Stimulated activated CD8-positive, alpha-beta memory T cell treated with anti-CD3 and anti-CD28 coated beads, Interleukin-4, amount 100 ng/mL, for 1 hour (primary cell): ENCODE measurements at places on chromosomes 12 and 14.

DNA sequence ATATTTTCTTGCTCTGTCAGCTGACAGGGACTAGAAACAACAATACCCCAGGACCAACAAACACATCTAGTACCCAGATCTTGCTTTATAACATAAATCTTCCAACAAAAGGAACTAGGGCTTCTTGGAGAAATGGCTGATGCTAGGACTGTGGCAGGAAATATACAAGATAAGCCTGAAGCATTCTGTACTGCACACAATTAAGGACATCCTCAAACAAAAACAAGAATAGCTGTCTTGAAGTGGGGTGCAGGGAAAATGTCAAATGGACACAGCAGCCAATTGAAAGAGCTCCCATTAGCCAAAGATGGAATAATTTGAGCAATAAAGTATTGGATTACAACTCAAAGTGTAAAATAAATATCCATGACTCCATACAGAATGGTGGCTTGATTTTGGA is 50.0 kb downstream of the LGMN start:
- no peak for DNase-seq

- peak; percentile 10 for DNase-seq
Observed at GRCh38 chr14:85934123-85934885, 404.4 kb downstream of the FLRT2 start.

- DNase-seq = no peak
Observed at GRCh38 chr12:2963154-2963759, 4.1 kb downstream of the TEAD4 start.

- DNase-seq = no peak
Observed at GRCh38 chr14:104722938-104723650, 935 bp upstream of the ADSS1 start.

DNA sequence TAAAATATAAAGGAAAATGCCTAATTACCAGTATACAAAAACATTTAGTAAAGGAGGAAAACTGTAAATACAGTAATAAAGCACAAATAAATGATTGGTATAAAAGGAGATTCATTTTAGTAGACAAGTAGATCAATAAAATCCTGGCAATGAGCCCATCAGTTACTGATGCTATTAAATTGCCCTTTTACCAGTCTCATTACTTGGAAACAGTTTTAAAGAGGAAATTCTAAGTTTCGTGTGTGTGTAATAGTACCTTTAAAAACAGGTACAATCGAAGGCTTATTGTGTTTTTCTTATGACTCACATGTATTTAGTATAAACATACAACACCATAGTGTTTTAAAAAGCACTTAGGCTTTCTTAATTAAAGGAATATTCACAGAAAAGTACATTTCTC is 46.4 kb upstream of the SYT10 start:
- no peak for DNase-seq

GRCh38 chr12:34295366-34296142 is 273.3 kb downstream of the ALG10 start:
- no peak for DNase-seq

DNA sequence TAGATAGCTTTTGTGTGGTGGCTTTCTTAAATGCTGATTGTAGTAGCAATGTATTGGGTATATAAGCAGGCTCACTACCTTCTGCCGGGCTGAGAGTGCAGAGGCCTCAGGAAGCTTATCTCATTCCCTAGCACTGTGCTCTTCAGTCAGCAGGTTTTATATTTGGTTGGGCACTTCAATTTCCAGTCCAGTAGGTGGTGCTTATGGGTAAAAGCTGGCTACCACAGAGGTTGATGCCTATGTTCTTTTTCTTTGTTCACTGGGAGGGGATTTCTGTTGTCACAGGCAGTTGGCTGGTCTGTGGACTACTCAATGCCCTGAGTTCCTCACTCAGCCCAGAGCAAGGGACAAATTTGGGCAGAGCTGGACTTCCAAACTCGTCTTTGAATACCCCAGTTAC is 43.0 kb upstream of the GLIPR1 start:
- no peak for DNase-seq

DNA sequence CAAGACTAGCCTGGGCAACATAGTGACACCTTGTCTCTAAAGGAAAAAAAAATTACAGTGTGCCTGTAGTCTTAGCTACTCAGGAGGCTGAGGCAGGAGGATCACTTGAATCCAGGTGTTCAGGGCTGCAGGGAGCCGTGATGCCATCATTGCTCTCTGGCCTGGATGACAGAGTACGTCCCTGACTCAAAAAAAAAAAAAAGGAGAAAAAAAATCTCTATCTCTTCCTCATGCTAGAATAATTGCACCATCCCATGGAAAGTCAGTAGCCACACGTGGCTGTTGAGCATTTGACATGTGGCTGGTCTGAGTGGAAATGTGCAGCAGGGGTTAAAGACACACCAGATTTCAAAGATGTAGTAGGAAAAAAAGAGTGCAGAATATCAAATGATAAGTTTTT is 3.8 kb downstream of the RILPL1 start:
- no peak for DNase-seq

GRCh38 chr12:132407451-132407961 is 78.1 kb upstream of the GALNT9 start:
- DNase-seq = no peak

DNA sequence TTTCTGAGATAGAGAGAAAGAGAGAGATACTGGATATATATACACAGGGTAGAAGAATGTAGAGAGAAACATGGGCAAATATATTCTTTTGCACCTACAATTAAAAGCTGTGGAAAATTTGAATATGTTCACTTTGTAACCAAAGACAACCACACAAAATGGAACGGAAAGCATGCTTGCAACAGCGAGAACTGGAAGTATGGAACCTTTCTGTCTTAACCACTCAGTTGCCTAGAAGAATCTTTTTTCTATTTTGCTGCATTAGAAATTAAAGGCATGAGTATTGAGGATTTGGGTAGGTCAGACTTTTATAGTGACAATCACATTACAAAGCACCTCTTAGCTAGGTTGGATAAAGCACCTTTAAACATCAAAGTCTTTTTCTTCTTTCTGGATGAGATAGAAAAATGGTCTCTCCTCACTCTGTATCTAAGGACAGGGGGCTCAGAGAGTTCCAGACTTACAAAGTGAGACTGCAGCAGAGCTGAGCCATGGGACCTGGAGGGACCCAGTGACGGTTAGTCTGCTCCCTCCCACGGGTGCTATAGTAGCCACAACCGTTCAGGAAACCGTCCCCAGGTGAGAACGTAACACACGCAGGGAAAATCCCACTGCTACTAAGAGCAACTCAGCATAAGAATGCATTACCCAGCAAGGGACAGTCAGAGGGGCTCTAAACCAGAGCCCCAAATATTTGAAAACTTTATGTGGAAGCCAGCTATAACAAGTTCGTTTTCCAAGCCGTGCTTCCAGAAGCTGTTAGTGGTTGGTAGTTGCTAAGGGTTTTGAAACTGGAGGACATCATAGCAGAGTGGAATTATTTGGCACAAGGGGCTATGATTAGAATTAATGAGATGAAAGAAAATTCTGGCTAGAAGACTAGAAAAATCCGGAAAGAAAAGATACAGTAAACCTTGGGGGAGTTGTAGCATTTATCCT is 97.1 kb downstream of the DAD1 start:
- DNase-seq = no peak

DNA sequence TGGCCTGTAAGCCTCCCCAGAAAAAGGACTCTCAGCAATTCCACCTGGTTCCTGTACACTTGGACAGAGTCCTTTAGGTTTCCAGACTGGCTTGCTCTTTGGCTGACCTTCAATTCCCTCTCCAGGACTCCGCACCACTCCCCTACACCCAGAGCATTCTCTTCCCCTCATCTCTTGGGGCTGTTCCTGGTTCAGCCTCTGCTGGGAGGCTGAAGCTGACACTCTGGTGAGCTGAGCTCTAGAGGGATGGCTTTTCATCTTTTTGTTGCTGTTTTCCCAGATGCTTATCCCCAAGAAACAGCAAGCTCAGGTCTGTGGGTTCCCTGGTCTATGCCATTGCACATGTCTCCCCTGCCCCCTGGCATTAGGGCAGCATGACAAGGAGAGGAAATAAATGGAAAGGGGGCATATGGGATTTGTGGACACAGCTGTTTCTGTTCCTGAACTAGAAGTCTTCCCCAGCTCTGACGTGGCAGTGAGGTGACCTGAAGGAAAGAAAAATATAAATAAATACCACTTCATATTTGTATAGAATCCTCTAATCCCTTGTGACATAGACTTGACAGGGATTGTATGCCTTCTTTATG is 1.3 kb downstream of the RNASE7 start:
- DNase-seq = no peak

DNA sequence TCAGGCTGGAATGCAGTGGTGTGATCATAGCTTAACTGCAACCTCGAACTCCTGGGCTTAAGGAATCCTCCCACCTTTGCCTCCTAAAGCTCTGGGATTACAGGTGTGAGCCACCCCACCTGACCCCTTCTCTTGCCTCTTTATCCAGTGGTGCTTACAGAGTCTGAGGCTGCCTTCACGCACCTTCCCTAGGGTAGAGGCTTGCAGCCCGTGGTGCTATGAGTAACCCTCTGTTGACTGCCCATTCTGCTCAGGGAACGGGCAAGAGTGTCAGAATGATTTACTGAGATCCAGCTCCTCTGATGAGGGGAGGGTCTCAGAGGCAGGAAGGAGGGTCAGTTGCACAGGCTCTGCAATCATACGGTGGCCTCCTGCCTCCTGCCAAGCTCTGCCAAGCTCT is 125.1 kb upstream of the TBX3 start:
- DNase-seq = no peak

- no peak for DNase-seq
Observed at GRCh38 chr12:70321191-70321590, 44.9 kb upstream of the KCNMB4 start.

DNA sequence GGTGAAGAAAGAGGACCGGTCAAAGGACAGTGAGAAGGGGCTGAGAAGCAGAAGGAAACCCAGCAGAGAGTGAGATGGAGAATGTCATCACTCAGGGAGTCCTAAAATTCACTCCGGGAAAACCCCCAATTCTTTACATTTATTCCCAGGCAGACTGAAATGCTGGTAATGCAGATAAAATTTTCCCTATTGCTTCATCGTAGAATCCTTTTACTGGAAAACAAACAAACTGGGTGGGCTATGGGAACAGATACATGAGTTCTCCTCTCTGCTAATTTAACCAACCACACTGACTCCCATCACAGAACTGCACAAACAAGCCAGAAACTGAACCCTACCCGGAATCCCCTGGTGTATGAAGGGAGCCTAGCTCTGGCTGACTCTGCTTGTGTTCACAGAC is 20.9 kb downstream of the HEBP1 start:
- DNase-seq = no peak

- no peak for DNase-seq
Observed at GRCh38 chr12:106714926-106715325, 59.6 kb upstream of the RIC8B start.

- no peak for DNase-seq
Observed at GRCh38 chr14:73239393-73240241, 2.3 kb downstream of the PAPLN start.

GRCh38 chr14:104585966-104586697 is 6.6 kb downstream of the C14orf180 start:
- no peak for DNase-seq

DNA sequence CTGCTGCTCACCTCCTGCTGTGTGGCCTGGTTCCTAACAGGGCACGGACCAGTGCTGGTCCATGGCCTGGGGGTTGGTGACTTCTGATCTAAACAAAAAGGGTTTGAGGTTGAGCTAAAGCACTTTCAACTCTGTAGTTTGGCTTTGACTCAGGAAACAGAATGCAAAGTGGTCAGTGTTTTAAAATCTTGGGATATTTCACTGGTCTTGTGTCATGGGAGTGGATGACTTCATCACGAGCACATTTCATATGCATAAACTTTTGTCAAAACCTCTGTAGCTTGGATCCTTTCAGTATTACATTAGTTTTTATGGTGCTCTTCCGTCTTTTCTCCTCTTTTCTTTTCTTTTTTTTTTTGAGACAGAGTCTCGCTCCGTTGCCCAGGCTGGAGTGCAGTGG is 25.6 kb downstream of the FAM161B start:
- DNase-seq = no peak

- no peak for DNase-seq
Observed at GRCh38 chr12:111585690-111586089, 13.4 kb downstream of the ATXN2 start.

DNA sequence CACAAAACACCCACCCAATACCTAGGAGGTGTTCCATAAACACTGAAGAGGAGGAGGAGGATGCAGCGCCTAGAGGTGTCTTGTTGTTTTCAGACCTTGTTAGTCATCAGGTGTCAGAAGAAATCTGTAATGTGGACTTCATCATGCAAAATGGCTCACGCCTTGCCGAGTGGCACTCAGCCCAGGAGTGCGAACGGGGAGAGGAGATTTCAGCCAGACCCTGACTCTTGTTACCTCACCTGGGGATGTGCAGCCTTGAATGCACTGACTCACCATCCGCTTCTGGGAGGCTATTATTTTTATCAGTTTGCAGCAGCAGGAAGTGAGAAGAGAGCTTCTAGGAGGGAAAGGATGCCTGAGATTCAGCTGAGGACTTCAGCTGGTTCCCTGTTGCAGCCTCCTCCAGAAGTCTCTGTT is 48.2 kb upstream of the PLXNC1 start:
- DNase-seq = no peak

- DNase-seq = no peak
Observed at GRCh38 chr14:75628816-75629215, 31.9 kb downstream of the ERG28 start.

DNA sequence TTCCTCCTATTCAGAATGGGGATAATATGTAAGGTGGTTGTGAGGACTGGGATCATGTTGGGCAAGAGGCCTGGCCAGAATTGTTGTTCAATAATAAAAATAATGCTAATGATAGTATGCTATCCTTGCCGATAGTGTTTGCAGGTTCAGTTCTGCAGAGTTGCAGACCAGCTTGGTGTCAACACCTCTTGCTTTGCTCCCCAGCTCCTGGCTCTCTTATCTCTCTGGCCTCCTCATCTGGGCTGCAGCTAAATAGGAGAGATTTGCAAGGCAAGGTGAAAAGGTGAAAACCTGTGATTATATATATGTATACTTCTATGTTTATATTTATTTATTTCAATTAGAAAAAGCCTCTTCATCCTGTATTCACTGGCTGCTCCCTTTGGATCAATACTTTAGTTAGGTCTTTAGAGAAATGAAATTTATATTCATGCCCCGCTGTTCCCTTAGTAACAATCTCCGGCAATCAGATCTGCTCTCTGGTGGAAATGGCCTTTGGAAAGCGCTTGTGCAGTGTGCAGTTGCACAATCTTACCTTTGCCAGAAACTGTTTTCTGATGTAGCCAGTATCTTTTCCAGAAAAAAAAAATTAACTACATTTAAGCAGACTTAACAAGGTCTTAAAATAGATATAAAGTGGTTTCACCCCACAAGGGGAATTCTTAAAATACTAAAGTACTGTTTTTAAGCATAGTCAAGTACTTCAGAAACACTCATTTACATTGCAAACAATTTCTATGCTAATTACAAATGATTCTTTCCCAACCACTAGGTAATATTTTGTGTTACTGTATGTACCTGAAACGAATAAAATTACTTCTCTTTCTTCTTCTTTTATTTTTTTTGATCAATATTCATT is 19.1 kb upstream of the ACVR1B start:
- DNase-seq = no peak

- no peak for DNase-seq
Observed at GRCh38 chr14:20988717-20989470, 886 bp upstream of the METTL17 start.

GRCh38 chr12:111276146-111276545 is 92.7 kb downstream of the PHETA1 start:
- DNase-seq = no peak
